H9 (cell line): ENCODE measurements at places on chromosomes 6 and 20. TPM values are rescaled to one million over a fixed set of nuclear protein-coding genes. Genes with fewer than 3 reads are reported as not detected.

The MAP3K7 gene
- total RNA-seq, result 29.2 and 31.3 TPM in 2 replicates

- DNase-seq, result no peak
- peaks cover 7% of the 10 kb centered on the region; the same call in 1 of the 2 replicates for H3K4me1 ChIP-seq
- no peak overlapping the region for H3K4me3 ChIP-seq
- no peaks in the 10 kb centered on the region for H3K27me3 ChIP-seq
- no peak overlapping the region for H3K27ac ChIP-seq
- H3K36me3 ChIP-seq, result peaks cover 9% of the 10 kb centered on the region
These were observed 23.0 kb downstream of the CARMIL1 start for GRCh38 chr6:25302151-25302550.

- peaks cover 3% of the 10 kb centered on the region; the same call in 1 of the 2 replicates for H3K4me1 ChIP-seq
- H3K4me3 ChIP-seq, result no peak overlapping the region; the same call in 2 of the 3 replicates
- no peak overlapping the region for H3K27ac ChIP-seq
- DNase-seq, result peak; percentile 42
These were observed 9.7 kb downstream of the TFAP2D start for GRCh38 chr6:50722829-50723554.

The C20orf144 gene
- 0.24 and 0.26 TPM in 2 replicates for total RNA-seq

- DNase-seq, result no peak
- peaks cover 14% of the 10 kb centered on the region for H3K4me1 ChIP-seq
- H3K27me3 ChIP-seq, result no peaks in the 10 kb centered on the region
- H3K4me3 ChIP-seq, result no peak overlapping the region
- peaks cover 8% of the 10 kb centered on the region for H3K36me3 ChIP-seq
- no peak overlapping the region for H3K27ac ChIP-seq
These were observed 8.7 kb downstream of the SASH1 start for GRCh38 chr6:148351309-148351708.

DNA sequence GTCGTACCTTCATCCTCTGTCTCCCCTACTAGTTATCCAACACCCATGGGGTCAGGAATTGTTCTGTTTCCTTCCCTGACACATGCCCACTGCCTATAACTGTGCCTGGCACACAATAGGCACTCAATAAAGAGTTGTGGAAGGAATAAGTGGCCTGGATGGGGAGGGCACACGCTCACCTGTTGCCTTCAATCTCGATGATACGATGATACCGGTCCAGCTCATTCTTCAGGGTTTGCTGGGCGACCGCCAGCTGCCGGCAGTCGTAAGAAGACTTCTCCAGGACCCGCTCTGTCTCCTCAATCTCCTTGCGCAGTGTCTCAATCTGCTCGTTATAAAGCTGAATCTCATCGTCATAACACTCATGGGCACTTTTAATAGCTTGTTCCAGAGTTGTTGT is 32.5 kb downstream of the BFSP1 start:
- no peaks in the 10 kb centered on the region for H3K4me1 ChIP-seq
- no peaks in the 10 kb centered on the region for H3K36me3 ChIP-seq
- no peaks in the 10 kb centered on the region; the same call in 1 of the 2 replicates for H3K27me3 ChIP-seq
- H3K4me3 ChIP-seq, result no peak overlapping the region

The COMMD7 gene
- 65.0 and 66.1 TPM in 2 replicates for total RNA-seq

GRCh38 chr6:77492530-77492929 is 29.2 kb upstream of the HTR1B start:
- H3K4me3 ChIP-seq, result no peak overlapping the region
- DNase-seq, result no peak
- no peaks in the 10 kb centered on the region for H3K36me3 ChIP-seq
- no peaks in the 10 kb centered on the region for H3K4me1 ChIP-seq

- no peak overlapping the region for H3K27ac ChIP-seq
- no peaks in the 10 kb centered on the region for H3K36me3 ChIP-seq
- H3K27me3 ChIP-seq, result no peaks in the 10 kb centered on the region; the same call in 1 of the 2 replicates
- DNase-seq, result no peak
These were observed 196.7 kb upstream of the CDH4 start for GRCh38 chr20:61055180-61056010.

GRCh38 chr6:120966321-120966720 is 368.0 kb downstream of the TBC1D32 start:
- H3K4me1 ChIP-seq, result no peaks in the 10 kb centered on the region
- no peak overlapping the region for H3K4me3 ChIP-seq
- no peaks in the 10 kb centered on the region for H3K27me3 ChIP-seq

The GNMT gene
- total RNA-seq, result 1.1 TPM in 2 replicates

DNA sequence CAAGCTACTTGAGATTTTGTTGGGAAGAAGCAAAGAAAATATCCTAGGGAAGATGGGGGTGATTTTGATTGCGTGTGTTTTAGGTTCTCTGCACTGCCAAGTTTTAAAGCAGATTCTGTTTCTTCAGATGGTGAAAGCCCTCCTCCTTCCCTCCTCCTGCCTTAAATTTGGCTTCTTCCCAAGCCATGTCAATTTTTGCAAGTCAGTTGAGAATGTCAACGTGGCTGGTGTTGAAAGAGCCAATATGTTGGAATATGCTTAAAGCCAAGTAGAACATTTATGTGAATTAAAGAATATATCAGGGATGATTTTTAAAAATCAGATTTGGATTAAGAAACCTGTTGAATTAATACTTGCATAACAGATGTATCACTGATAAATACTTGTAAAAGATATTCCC is 270.8 kb downstream of the ARID1B start:
- no peak overlapping the region for H3K27ac ChIP-seq
- H3K4me3 ChIP-seq, result no peak overlapping the region
- no peak for DNase-seq
- peaks cover 4% of the 10 kb centered on the region; the same call in 1 of the 2 replicates for H3K4me1 ChIP-seq
- H3K27me3 ChIP-seq, result no peaks in the 10 kb centered on the region

The POPDC3 gene
- total RNA-seq, result 5.7 and 6.0 TPM in 2 replicates

The PABPC1L gene
- total RNA-seq, result 83.5 and 92.0 TPM in 2 replicates

- H3K4me3 ChIP-seq, result peak overlapping the region; percentile 57; the same call in 1 of the 3 replicates
- no peak for DNase-seq
- no peak overlapping the region for H3K27ac ChIP-seq
- H3K27me3 ChIP-seq, result no peaks in the 10 kb centered on the region
- peaks cover 2% of the 10 kb centered on the region; the same call in 1 of the 2 replicates for H3K4me1 ChIP-seq
- H3K36me3 ChIP-seq, result peaks cover 2% of the 10 kb centered on the region; the same call in 2 of the 3 replicates
These were observed 245 bp downstream of the SRC start for GRCh38 chr20:37346236-37346534.

- H3K27me3 ChIP-seq, result no peaks in the 10 kb centered on the region
- no peaks in the 10 kb centered on the region for H3K36me3 ChIP-seq
- H3K4me1 ChIP-seq, result no peaks in the 10 kb centered on the region
- no peak overlapping the region for H3K27ac ChIP-seq
- DNase-seq, result no peak
These were observed 11.5 kb downstream of the TAAR2 start for GRCh38 chr6:132612449-132613108.

The SSR1 gene
- total RNA-seq, result 102 and 105 TPM in 2 replicates

DNA sequence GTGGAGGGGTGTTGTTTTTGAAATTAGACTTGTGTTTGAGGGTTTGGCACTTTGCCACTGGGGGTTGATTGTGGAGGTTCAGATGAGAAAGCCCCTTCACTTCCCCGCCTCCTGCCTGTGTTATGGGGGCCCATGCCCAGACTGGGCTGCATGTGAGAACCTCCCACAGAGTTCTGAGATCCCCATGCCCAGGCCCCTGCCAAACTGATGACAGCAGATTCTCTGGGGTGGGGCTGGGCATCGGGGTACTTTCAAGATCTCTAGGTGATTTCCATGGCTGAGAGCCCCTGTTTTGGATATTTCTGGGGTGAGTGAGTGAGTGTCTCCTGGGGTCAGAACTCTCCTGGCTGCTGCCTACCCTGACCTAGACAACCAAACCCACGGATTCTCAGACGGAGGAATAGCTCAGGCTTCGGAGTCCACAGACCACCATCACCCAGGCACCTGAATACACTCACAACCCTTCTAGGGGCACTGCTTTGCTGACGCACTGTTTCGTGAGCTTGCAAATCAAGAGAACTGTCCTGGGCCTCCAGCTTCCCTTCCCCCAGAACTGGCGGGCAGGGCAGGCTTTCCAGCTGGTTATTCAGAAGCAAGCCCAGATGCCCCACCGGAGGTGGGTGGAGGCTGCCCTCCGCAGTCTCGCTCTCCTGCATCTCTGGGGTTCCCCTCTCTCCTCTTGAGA is 6.3 kb downstream of the BCAS1 start:
- H3K36me3 ChIP-seq, result no peaks in the 10 kb centered on the region
- no peak overlapping the region for H3K27ac ChIP-seq
- no peaks in the 10 kb centered on the region for H3K27me3 ChIP-seq

The MYCT1 gene
- 0.09 and 0.17 TPM in 2 replicates for total RNA-seq

- no peaks in the 10 kb centered on the region for H3K27me3 ChIP-seq
- no peak overlapping the region for H3K27ac ChIP-seq
- DNase-seq, result no peak
- no peaks in the 10 kb centered on the region for H3K36me3 ChIP-seq
- peaks cover 2% of the 10 kb centered on the region; the same call in 1 of the 2 replicates for H3K4me1 ChIP-seq
- no peak overlapping the region for H3K4me3 ChIP-seq
These were observed 192.5 kb upstream of the MAN1A1 start for GRCh38 chr6:119542037-119542436.

DNA sequence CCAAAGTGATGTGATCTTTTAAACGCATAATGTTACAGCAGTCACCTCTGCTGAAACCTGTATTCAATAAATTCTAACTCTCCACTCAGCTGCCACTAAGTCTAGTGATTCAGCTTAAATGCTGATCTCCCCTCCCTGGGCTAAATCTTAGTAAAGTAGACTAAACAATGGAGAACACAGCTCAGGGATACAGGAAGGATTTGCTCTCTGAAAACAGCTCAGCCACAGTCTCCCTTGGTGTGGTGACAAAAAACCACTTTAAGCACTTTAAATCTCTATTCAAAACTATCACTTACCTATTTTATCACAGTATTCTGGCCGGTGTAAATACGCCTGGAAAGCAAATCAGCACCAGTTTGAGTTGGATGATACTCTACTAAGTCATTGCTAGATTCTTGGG is 130.6 kb downstream of the RFX6 start:
- H3K4me3 ChIP-seq, result no peak overlapping the region
- no peaks in the 10 kb centered on the region for H3K27me3 ChIP-seq
- no peaks in the 10 kb centered on the region for H3K36me3 ChIP-seq
- H3K4me1 ChIP-seq, result no peaks in the 10 kb centered on the region

DNA sequence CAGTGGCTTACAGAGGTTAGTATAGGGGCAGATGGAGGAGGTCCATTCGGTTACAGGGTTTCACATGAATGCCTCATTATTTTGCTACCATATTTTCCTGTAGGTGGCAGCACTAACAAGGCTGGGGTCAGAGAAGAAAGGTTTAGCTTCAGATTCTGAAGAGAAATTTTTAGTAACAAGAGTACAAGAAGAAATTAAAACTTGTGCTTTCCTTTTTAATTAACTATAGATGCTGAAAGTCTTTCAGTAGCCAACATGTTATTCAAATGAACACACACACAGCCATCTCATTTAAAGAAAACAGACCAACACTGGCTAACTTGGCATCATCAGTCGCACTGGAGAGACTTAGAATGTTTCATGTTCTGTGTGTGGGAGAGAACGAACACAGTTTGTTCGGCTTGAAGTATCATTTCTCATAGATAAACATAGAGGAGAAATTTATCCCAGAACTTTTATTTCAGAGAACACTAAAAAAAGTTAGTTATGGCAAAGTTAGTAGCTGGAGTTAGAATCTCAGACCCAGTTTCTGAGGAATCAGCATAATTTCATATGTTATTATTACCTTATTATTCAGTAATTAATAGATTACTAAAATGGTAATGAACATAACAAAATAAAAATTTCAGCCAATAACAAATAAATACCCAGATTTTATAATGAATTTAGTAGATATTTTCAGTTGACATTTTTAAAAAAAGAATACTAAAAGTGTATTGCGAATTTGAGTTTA is 314.0 kb upstream of the RSPO3 start:
- no peaks in the 10 kb centered on the region for H3K27me3 ChIP-seq
- DNase-seq, result no peak
- no peaks in the 10 kb centered on the region for H3K36me3 ChIP-seq
- no peak overlapping the region for H3K27ac ChIP-seq
- no peak overlapping the region for H3K4me3 ChIP-seq
- no peaks in the 10 kb centered on the region for H3K4me1 ChIP-seq

GRCh38 chr20:57536771-57537724 is 12.1 kb upstream of the CTCFL start:
- H3K4me3 ChIP-seq, result no peak overlapping the region
- no peak for DNase-seq
- H3K27me3 ChIP-seq, result no peaks in the 10 kb centered on the region
- H3K4me1 ChIP-seq, result no peaks in the 10 kb centered on the region

GRCh38 chr20:34079818-34080217 is 32.2 kb downstream of the EIF2S2 start:
- H3K4me3 ChIP-seq, result no peak overlapping the region
- DNase-seq, result no peak
- no peak overlapping the region for H3K27ac ChIP-seq
- no peaks in the 10 kb centered on the region for H3K27me3 ChIP-seq
- no peaks in the 10 kb centered on the region for H3K4me1 ChIP-seq

The DLK2 gene
- total RNA-seq, result 0.57 and 0.96 TPM in 2 replicates

GRCh38 chr6:131765081-131765803 is 42.6 kb upstream of the ENPP1 start:
- H3K4me1 ChIP-seq, result no peaks in the 10 kb centered on the region
- no peak overlapping the region for H3K4me3 ChIP-seq

GRCh38 chr20:50283922-50284810 is 93.5 kb downstream of the CEBPB start:
- no peak for DNase-seq
- no peak overlapping the region for H3K27ac ChIP-seq
- H3K4me1 ChIP-seq, result no peaks in the 10 kb centered on the region
- no peaks in the 10 kb centered on the region for H3K27me3 ChIP-seq

The CAPN11 gene
- 0.28 and 0.29 TPM in 2 replicates for total RNA-seq

GRCh38 chr6:14695579-14695978 is 550.3 kb upstream of the JARID2 start:
- H3K4me1 ChIP-seq, result no peaks in the 10 kb centered on the region; the same call in 1 of the 2 replicates
- H3K27ac ChIP-seq, result no peak overlapping the region
- no peak for DNase-seq

DNA sequence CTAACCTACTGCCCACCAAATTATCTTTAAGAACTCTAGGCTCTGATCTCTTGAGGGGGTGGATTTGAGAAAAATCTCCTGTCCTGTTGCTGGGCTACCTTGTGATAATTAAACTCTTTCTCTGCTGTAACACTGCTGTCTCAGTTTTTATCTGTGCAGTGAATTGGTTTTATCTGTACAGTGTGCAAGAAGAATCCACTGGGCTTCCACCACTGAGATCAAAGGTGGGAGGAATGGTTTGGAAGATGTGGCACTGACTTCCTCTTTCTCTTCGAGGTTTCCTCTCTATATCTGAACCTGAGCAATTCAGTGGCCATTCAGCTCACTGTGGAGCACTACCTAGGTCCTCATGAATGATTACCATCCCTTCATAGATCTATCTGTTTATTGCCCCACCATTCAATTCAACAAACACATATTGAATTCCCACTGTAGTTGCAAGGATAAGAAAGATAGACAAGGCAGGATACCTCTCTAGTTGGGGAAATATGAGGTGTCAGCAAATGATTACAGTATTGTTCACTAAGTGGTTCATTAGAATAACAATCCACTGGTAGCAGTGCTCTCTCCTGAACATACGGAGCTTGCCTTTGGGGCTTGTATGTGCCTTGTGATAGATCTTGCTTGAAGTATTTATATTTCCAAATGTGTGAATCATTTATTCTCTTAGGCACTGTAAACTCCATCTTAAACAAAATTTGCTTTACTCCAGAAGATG is 172.1 kb upstream of the ARG1 start:
- H3K27ac ChIP-seq, result no peak overlapping the region
- DNase-seq, result no peak
- H3K4me3 ChIP-seq, result no peak overlapping the region
- H3K4me1 ChIP-seq, result no peaks in the 10 kb centered on the region
- no peaks in the 10 kb centered on the region for H3K27me3 ChIP-seq

GRCh38 chr6:130848945-130849344 is 21.7 kb downstream of the SMLR1 start:
- no peak overlapping the region for H3K4me3 ChIP-seq
- no peaks in the 10 kb centered on the region for H3K27me3 ChIP-seq
- no peak overlapping the region for H3K27ac ChIP-seq
- DNase-seq, result peak; percentile 37

- no peaks in the 10 kb centered on the region for H3K27me3 ChIP-seq
- no peak overlapping the region for H3K4me3 ChIP-seq
- no peaks in the 10 kb centered on the region for H3K4me1 ChIP-seq
- no peak for DNase-seq
These were observed 1.8 kb upstream of the C6orf163 start for GRCh38 chr6:87342829-87343228.
